ENCODE measurements at places on chromosomes 13 and 19. TPM values are rescaled to one million over a fixed set of nuclear protein-coding genes. Genes with fewer than 3 reads are reported as not detected.

GRCh38 chr13:111852725-111853518 is 214.0 kb upstream of the SOX1 start:
- DNase-seq = no peak
- H3K27me3 ChIP-seq = no peaks in the 10 kb centered on the region
- H3K36me3 ChIP-seq = no peaks in the 10 kb centered on the region
- H3K4me1 ChIP-seq = no peaks in the 10 kb centered on the region

DNA sequence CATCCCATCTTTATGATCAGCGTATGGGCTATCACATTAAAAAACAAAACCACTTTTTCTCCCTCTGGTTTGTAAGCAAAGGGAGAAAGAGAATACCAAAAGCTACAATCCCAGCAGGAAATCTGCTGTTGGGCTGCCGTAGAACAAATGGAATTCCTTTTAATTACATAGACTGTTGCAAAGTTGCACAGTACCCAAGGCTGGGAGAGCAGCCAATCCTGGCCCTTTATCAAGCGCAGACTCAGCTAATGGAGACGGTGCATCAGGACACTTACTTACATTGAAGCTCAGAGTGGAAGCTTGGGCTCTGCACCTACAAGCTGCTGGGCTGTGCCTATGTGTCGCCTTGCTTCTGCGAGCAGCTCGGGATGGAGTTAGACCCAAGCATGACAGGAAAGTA is 15.2 kb downstream of the CCNA1 start:
- DNase-seq = no peak
- H3K27me3 ChIP-seq = no peaks in the 10 kb centered on the region
- no peak overlapping the region for H3K27ac ChIP-seq
- no peaks in the 10 kb centered on the region for H3K36me3 ChIP-seq
- no peak overlapping the region for H3K4me3 ChIP-seq

DNA sequence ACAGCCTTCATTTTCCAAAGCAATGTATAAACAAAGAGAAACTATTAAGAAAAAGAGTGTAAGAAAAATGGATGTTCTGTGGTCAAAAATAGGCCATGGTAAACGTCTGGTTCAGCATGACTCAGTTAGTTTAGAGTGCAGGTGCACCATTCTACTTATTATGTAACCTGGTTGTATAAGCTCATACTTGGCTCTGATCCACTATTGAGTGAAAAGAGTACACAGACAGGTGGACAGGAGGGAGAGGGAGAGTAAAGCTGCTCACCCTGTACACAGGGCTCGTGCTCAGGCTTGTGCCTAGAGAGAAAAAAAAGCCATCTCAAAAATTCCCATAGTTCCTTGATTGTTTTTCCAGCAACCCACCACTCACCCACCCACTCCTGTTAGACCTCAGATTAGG is 85.8 kb upstream of the ZNF91 start:
- H3K4me1 ChIP-seq = no peaks in the 10 kb centered on the region
- no peak overlapping the region for H3K27ac ChIP-seq
- H3K27me3 ChIP-seq = no peaks in the 10 kb centered on the region
- no peaks in the 10 kb centered on the region for H3K36me3 ChIP-seq
- no peak overlapping the region for H3K4me3 ChIP-seq

GRCh38 chr13:113843063-113843654 is 20.7 kb downstream of the GAS6 start:
- no peaks in the 10 kb centered on the region for H3K36me3 ChIP-seq
- peak; percentile 22 for DNase-seq
- no peak overlapping the region for H3K4me3 ChIP-seq

DNA sequence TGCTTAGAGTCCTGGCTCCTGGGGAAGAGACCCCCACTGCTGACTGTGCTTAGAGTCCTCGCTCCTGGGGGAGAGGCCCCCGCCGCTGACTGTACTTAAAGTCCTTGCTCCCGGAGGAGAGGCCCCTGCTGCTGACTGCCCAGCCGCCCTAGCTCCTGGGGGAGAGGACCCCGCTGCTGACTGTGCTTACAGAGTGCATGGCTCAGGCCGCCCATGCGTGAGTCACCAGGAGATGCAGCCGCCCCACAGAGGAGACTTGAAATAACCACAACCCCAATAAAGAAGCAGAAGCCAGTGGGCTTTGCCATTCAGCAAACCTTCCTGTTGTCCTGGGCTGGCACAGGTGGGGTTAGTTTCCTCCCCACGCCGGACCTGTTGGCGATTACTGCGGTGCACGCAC is 79.2 kb upstream of the C13orf46 start:
- H3K27me3 ChIP-seq = no peaks in the 10 kb centered on the region
- H3K4me3 ChIP-seq = no peak overlapping the region
- peaks cover 3% of the 10 kb centered on the region for H3K4me1 ChIP-seq

GRCh38 chr13:46613409-46614049 is 60.6 kb downstream of the LRCH1 start:
- no peak overlapping the region for H3K27ac ChIP-seq
- no peaks in the 10 kb centered on the region for H3K27me3 ChIP-seq
- H3K36me3 ChIP-seq = no peaks in the 10 kb centered on the region
- no peak overlapping the region for H3K4me3 ChIP-seq

DNA sequence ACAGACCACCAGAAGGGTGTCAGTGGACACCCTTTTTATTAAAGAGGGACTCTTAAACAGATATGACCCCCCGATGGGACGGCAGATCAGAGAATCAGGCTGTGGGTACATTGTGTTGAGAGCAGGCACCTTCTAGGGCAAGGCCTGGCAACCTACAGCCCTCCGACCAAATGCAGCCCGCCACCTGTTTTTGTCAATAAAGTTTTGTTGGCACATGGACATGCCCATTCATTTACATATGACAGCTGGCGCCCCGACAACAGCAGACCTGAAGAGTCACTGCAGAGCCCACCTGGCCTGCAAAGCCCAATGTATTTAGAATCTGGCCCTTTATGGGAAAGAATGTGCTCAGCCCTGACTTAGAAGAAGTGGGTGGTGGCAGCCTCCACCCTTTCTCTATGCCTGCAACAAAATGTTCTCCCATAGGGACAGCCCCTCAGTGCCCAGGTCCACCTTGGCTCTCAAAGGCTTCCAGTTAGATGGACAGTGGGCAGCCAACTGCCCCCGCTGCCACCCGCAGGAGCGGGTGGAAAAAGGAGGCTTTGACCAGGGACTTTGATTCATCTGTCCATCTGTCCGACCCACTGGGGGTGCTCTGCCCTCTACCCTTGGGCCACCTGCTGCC is 184.9 kb downstream of the PTPRS start:
- no peaks in the 10 kb centered on the region for H3K4me1 ChIP-seq
- H3K4me3 ChIP-seq = no peak overlapping the region
- no peaks in the 10 kb centered on the region for H3K36me3 ChIP-seq
- no peaks in the 10 kb centered on the region for H3K27me3 ChIP-seq
- DNase-seq = no peak

- H3K27me3 ChIP-seq = no peaks in the 10 kb centered on the region
- H3K36me3 ChIP-seq = no peaks in the 10 kb centered on the region
- H3K4me3 ChIP-seq = no peak overlapping the region
Measured at GRCh38 chr13:110360598-110360997, 53.5 kb downstream of the COL4A2 start.

DNA sequence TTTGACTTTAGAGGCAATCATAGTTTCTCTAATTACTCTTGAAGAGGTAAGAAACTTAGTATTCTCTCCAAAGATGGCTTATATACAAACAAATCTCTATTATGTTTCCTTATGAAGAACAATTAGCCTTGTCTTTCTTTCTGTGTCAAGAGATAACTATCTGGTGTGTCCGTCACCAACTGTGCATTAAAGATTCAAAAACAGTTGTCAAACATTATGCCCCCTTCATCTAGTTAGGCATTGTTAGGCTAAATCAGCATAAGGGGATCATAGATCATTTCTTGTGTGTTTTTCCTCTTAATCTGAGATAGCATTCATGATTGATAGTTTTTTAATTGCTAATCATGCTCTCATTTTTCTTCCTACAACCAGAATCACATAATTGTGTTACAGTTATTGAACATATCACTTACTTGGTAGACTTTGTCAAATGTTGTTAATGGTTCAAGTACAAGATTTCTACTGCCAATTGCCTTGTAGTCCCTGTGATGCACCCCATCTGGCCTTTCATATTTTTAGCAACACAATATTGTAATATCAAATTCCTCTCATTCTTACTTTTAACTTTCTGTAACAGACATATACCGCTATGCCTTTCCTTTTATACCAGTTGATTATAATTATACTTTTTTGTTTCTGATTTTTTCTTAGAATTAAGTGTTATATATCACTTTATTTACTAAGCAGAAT is 612.7 kb downstream of the SLITRK6 start:
- no peaks in the 10 kb centered on the region for H3K36me3 ChIP-seq
- H3K27me3 ChIP-seq = no peaks in the 10 kb centered on the region
- H3K4me1 ChIP-seq = no peaks in the 10 kb centered on the region
- no peak overlapping the region for H3K27ac ChIP-seq

DNA sequence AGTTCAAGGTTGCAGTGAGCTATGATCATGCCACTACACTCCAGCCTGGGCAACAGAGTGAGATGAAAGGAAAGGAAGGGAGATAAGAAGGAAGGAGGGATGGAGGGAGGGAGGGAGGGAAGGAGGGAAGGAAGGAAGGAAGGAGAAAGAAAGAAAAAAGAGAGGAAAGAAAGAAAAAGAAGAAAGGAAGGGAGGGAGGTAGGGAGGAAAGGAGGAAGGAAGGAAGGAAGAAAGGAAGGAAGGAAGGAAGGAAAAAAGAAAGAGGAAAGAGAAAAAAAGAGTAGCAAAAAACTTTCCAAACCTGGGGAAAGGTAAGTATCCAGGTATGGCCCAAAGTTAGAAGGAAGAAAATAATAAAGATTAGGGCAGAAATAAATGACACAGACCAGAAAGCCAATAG is 7.1 kb downstream of the ZFP14 start:
- no peak for DNase-seq
- no peaks in the 10 kb centered on the region for H3K4me1 ChIP-seq
- no peak overlapping the region for H3K4me3 ChIP-seq
- H3K27me3 ChIP-seq = no peaks in the 10 kb centered on the region

GRCh38 chr13:49571299-49572240 is 13.8 kb downstream of the RCBTB1 start:
- H3K36me3 ChIP-seq = no peaks in the 10 kb centered on the region
- H3K4me3 ChIP-seq = no peak overlapping the region
- H3K27ac ChIP-seq = no peak overlapping the region
- no peak for DNase-seq
- H3K4me1 ChIP-seq = no peaks in the 10 kb centered on the region

DNA sequence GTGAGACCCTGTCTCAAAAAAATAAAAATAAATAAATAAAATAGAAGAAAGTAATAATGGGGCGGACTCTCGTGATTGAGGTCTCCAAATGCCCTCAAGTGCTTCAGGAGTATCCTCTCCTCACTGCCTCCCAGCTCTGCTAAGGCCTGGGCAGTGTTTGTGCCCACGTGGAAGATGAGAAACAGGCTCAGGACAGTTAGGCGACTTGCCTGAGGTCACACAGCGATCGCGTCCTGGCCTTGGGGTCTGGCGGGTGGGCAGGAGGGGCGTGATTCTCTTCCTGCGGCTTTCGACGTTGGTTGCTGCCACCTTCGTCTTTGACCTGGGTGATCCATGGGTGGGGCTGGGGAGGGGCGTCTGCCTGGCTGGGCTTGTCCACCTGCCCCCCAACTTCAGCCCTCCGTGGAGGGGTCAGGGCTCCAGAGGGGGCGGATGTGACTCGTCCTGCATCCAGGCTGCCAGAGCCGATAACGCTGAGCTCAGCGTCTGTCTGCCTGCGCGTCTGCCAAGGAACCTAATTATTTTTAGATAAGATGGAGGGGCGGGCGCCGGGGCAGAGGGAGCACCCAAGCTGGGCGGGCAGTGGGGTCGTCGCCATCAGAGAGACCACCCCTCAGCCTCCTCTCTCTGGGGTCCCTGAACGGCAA is 56.9 kb downstream of the NFIC start:
- no peak overlapping the region for H3K4me3 ChIP-seq
- H3K27me3 ChIP-seq = no peaks in the 10 kb centered on the region
- DNase-seq = no peak
- H3K27ac ChIP-seq = no peak overlapping the region

DNA sequence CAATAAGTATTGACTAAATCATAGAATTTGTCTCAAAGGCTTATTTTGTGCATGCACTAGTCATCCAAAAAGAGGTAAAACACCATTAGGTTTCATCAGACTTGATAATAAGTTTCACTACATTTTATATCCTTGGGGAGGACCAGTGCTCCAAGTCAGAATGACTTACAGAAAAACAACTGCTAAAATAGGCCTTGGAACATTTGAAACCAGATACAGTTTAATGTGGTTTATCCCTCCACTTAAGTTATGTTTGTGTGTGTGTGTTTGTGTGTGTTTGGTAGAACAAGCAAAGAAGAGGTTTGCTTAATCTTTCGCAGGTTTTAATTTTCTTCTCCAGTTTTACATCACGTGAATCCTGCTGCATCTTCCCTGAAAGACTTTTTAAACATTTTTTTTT is 570.9 kb downstream of the PCDH9 start:
- H3K36me3 ChIP-seq = no peaks in the 10 kb centered on the region
- H3K27me3 ChIP-seq = no peaks in the 10 kb centered on the region
- no peak for DNase-seq
- H3K4me1 ChIP-seq = no peaks in the 10 kb centered on the region

DNA sequence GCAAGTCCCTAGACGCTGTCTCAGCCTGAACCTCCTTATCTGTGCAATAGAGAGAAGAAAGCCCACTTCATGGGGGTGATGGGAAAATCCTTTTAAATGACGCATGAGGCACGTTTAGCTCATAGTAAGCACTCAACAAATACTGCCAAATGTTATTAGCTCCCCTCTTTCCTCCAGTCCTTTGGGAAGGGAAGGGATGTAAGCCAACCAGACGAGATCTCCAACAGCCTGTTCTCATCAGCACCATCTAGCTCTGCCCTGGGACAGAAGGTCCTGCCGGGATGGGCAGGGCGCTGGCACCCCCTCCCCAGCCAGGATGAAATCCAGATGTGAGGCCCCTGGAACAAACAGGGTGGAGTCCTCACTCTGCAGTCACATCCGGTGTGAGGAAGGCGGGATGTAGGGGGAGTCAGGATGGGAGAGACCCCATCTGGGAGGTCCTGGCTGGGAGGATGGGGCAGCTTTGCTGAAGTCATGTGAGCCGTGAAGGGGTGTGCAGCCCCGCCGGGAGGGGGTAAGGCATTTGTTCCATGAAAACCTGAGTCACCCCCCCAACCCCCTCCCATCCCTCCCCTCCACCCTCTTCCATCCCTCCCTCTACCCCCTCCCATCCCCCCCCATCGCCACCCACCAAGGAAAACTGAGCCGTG is 4.6 kb downstream of the S1PR2 start:
- H3K36me3 ChIP-seq = no peaks in the 10 kb centered on the region
- no peaks in the 10 kb centered on the region for H3K27me3 ChIP-seq
- no peak overlapping the region for H3K4me3 ChIP-seq
- H3K4me1 ChIP-seq = no peaks in the 10 kb centered on the region

The PEG3 gene
- 4.2 TPM for total RNA-seq

The NLRP5 gene
- not detected for total RNA-seq

The KCNN4 gene
- 2.6 TPM for total RNA-seq

The PRSS57 gene
- not detected for total RNA-seq

The CAPN12 gene
- total RNA-seq = 4.7 TPM

The ERICH4 gene
- not detected for total RNA-seq

The KLF12 gene
- 2.2 TPM for total RNA-seq
